Activated T-cell treated with anti-CD3 and anti-CD28 coated beads, Interleukin-2, amount 50 U/mL, for 4 hours (primary cell): ENCODE measurements at places on chromosomes 16 and 17. TPM values are rescaled to one million over a fixed set of nuclear protein-coding genes. Genes with fewer than 3 reads are reported as not detected.

- DNase-seq = no peak
Observed at GRCh38 chr16:63512910-63513309, 1476.7 kb upstream of the CDH8 start.

DNA sequence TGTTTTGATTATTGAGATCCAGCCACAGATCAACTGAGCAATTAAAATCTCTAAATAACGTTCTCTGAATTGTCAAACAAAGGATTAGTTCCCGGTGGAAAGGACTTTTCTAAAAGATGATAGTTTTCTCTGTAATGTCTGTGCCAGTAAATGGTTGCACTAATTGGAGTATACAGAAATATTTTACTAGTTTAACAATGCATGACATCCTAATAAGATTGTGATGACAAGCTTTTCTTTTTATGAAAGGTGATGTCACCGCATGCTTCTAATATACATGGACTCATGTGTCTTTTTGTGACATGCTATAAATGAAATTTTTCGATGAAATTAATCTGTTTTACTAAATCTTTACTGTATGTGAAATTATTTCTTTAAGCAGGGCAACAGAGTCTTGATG lies 211.1 kb downstream of the IRX3 start:
- no peak for DNase-seq

The DPEP3 gene
- not detected for total RNA-seq

The MT2A gene
- total RNA-seq = 186 TPM

The CCL16 gene
- not detected for total RNA-seq

DNA sequence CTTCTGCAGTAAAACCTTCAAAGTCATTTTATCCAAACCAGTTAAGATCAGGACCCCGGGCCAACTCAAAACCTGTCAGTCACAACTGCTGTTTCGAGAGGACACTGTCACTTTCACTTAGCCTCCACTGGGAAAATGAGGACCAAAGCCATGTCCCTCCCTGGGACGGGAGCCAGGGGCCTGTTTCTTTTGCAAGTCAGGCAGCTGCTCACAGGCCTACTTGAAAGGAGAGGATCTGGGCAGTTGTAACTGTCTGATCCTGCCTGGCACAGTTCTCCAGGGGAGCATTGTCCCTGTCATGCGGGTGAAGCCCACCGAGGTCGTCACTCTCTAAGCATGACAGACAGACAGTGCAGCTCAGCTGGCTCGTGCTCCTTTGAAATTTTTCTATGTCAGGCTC lies 276.2 kb downstream of the NPIPA8 start:
- DNase-seq = no peak

The GSDMA gene
- total RNA-seq = 0.41 TPM

The SEC14L5 gene
- total RNA-seq = not detected

GRCh38 chr16:57089406-57089805 lies 3.0 kb upstream of the CPNE2 start:
- DNase-seq = no peak

The MYH8 gene
- total RNA-seq = not detected

DNA sequence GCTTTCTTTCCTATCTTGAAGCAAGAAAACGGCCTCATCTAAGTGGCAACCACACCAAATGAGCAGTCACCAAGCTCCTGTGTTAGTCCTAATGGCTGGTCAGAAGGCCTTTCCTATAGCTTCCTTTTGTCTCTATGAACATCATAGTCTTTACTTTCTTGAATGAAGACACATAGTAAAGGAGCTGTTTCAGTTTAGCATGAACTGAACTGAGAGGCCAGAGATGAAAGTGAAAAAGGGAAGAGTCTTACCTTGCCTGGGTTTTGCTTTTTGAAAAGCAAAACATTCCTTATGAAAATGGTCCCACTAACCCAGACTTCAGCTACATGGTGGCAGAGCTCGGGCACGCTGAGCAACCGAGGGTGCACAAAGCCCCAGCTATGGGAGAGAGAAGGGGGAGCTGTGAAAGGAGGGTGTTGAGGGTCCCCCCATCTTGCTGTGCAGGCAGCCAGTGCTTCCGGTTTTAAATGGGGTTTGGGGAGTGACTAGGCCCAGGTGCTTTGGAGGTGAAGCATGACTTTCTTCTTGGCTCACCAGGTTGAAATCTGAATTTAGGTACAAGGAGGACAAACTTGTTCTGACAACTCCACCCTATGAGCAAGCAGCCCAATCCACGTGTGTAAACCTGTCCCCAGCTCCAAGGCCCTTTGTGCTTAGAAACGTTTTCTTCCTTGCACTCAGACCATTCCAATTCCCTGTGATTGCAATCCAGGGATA lies 9.1 kb upstream of the PSMC3IP start:
- no peak for DNase-seq

- no peak for DNase-seq
Observed at GRCh38 chr16:80362816-80363215, 178.0 kb upstream of the DYNLRB2 start.

GRCh38 chr16:58110571-58111301 lies 18.4 kb downstream of the CFAP20 start:
- DNase-seq = no peak
